ENCODE measurements at places on chromosomes 5 and 9.

GRCh38 chr9:8020186-8020585 is 220.6 kb upstream of the DMAC1 start:
- DNase-seq: no peak

DNA sequence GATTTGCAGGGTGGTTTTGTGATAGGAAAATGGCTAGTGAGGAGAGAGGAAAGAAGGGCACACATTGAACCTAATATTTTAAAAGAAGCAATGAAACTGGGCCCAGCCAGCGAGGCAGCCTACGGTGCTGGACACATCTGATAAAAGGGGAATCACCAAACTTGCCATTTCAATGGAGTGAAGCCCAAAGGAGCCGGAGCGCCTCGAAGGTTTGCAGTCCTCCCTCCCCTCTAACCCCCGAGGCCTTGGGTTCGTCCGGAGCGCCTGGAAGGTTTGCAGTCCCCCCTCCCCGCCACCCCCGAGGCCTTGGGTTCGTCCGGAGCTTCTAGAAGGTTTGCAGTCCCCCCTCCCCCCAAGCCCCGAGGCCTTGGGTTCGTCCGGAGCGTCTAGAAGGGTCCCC is 132.6 kb downstream of the TENT4A start:
- DNase-seq: no peak

DNA sequence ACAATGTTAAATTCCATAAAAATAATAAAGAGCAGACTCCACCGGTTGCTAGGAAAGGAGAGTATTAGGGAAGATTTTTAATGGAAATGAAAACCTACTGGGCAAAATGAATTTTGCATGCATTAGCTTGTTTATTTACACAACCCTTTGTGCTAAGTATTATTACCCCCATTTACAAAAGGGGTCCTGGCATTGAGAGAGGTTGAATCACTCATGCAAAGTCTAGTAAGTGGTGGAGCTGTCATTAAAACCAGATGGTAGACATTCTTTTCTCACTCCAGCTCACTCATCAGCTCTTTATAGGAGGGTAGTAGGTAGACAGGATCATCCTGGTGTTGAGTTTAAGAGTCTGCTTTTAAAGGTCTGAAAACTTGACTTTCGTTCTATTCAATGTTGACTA is 395.1 kb downstream of the PLK2 start:
- DNase-seq: no peak

DNA sequence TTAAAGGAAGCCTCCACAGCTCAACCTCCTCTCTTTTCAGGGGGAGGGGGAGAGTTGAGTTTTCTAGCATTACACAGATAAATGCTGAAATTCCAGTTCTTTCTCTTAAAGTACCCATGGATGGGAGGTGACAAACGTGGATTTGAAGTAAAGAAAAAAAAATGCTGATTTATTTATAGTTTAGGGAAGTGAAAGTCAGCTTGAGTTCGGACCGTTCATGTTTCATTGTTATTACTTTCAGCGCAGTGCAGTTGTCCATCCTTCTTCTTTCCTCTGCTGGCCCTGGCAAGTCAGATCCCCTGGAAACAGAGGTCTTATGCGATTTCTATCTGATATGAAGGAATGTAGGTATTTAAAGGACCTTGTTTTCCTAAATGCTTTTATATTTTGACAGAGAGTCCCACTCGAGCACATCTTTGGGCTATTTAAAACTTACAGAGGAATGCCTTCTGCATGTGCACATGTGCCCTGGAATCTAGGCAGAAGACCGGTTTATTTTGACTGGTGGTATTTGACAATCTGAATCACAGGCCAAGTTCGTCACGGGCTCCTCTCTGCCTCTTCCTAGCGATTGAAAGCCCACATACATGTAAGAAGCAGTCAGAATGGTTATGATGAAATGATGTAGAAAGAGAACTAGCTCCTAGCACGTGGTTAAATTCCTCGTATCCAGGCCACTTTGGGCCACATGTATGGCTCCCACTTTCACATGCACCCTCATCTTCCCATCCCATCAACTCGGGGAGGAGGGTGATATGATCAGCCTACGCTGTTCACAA is 385.2 kb upstream of the KLF4 start:
- no peak for DNase-seq

- DNase-seq: no peak
Measured at GRCh38 chr5:133368916-133369783, 243.2 kb downstream of the FSTL4 start.

DNA sequence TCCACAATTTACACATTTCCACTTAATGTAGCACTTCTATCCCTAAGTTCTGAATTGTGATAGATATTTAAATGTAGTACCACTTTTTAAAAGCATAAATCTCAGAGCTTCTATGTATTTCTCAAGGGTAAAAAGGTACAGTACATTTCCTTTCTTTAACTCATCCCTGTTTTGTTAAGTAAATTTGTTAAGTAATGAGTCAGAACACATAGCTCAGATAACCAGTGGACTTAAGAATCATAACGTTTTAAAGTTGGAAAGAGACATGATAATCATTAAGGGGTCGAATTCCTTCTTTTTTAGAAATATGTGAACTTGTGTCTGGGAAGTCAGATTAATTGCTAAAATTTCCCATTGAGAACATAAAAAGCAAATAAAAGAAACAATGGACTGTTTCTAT is 810.2 kb upstream of the NUDT12 start:
- DNase-seq: no peak

- no peak for DNase-seq
Measured at GRCh38 chr5:66009277-66009676, 82.9 kb downstream of the ERBIN start.

- peak; percentile 68 for DNase-seq
Measured at GRCh38 chr5:157266286-157267007, 524 bp downstream of the CYFIP2 start.

- DNase-seq: no peak
Measured at GRCh38 chr9:81227507-81228245, 461.7 kb downstream of the TLE1 start.

- DNase-seq: no peak
Measured at GRCh38 chr5:76771705-76772405, 47.0 kb upstream of the F2RL1 start.

- no peak for DNase-seq
Measured at GRCh38 chr9:90943341-90943740, 141.7 kb downstream of the SYK start.

DNA sequence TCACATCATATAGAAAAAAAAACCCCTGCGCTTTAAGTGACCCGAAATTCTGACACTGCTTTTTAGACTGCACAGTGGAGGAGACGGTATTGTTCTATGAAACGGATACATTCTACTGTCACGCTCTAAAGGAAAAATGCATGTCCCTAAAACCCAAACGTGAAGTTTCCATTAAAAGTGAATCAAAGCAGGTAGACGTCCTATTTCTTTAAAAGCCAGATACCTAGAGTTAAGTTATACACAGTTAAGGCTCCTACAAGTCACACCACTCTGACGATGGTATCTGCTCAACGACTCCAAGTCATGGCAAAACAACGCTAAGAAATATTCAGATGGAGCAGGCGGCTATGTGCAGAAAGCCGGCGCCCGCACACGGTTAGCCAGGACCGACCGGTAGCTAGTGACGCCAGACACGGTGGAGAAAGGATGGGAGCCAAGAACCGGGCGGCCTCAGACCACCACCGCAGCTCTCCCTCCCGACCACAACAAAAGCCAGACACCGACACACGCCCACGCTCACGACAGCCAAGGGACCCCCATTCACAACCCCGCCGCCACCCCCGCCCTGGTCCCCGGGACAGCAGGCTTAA is 734 bp downstream of the SKP1 start:
- no peak for DNase-seq

DNA sequence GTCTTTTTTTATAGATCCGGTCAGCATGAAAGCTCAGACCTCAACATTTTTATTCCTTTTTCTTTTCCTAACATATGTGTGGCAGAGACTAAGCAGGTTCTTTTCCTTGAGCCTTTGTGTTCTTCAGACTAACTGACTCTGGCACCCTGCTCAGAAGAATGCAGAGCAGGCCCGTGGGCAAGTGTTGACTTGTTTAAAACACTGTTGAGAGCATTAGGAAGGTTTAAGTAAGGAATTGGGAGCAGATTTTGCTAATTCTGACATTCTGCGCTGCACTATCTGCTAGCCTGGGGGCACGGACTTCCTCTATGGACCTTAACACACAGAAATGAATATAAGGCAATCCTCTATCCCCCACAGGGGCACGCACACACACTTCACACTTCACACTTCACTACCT is 182.5 kb upstream of the PIK3R1 start:
- DNase-seq: no peak

DNA sequence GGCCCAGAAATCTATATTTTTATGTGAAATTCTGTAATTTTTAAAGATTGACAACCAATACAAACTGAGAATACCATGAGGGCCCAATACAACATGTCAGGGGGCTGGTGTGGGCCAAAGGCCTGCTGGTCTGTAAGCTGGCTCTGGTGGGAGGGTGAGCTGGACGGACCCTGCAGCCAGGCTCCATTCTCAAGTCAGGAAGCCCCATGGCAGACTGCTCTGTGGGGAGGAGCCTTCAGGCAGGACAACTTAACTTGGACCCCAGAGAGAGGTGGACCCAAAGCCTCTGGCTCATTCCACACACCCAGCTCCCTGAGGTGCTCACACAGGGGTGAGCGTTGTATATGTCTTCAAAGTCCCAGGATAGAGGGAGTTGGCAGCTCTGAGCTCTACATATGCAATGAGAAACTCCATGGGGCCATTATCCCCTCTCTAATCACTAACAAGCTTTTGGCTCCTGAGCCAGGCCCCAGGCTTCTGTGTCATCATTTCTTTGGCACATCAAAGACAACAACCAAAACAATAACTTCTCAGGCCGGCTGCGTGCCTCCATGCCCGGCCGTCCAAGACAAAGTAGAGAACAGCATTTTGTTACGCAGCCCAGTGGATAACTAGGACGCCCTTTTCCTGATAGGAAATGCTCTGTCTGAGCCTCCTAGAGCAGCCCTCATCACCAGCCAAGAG is 6.4 kb downstream of the SEPTIN8 start:
- DNase-seq: no peak

GRCh38 chr9:88932766-88933165 is 58.5 kb upstream of the S1PR3 start:
- DNase-seq: no peak

DNA sequence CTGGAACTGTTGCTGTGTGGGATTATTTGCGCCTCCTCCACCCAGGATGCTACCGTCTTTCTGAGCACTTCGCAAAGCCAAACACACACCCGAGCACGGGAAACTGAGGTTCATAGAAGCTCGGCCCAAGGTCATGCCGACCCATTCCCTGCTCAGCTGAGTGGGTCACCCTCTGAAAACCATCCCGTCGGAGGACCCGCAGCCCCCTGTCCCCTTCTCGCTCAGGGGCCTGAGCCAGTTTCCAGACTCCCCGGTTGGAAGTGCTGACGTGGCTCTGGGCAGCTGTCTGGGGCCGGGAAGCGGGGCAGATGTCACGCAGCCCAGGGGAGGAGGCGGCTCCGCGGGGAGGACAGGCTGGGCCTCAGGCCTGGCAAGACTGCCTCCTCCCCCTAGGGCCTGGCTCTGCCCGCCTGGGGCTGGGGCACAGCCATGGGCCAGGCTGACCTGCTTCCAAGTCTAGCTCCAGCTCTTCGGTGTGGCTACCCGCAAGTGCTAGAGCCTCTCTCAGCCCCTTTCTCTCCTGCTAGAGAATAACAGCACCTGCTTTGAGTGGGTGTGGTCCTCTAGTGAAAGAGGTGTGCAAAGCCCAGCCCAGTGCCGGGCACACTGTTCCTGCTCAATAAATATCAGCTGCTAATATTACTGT is 9.9 kb upstream of the CXXC5 start:
- peak; percentile 96 for DNase-seq

DNA sequence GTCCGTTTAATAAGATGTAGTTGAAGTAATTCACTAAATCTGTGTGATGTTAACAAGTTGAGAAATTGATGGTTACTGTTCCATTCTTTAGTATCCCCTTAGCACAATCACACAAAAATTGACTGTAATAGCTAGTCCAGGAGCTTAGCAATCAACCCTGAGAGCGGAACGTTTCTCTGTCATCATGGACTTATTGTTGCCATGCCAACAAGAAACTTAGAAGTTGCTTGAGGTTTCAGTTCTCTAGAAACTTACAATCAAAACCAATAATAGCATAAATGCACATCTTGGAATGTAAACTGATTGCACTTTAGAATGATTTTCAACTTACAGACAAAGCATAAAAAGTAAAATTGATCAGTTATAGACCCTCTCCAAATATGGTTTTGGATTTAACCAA is 125.4 kb upstream of the ANKH start:
- no peak for DNase-seq

DNA sequence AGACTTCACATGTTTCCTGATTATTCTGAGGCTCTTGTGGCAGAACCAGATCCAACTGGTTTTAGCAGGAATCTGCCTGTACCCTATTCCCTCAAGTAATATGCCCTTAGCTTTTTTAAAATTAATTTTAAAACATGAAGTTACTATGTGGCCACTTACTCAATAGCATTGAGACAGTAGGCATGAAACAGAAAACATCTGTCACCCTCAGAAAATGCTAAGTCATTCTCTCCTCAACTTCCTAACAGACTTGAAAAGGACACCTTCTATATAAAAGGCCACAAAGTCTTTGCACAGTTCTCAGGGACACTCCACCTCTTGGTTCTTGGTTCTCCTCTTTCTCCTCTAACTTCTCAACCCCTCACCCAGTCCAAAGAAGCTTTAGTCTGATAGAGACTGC is 277.8 kb downstream of the RAB3C start:
- no peak for DNase-seq

GRCh38 chr5:122844136-122844909 is 1.1 kb upstream of the SNX24 start:
- DNase-seq: no peak

- DNase-seq: no peak
Measured at GRCh38 chr9:94017939-94018531, 62.9 kb upstream of the BARX1 start.

DNA sequence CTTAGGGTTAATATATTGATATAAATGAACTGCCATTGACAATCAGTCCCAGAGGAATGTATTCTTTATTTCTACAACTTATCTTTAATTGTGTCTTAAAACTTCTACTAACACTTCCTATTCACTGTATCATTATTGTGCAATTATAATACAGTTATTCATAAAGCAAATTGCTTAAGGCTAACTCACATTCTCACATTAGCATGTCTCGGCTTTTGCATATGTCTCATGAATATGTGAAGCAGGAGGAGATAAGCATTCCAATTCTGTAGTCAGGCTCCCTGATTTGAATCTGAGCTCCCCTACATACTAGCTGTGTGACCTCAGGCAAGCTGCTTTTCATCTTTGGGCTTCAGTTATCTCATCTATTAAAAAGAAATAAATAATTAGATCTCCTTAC is 45.4 kb downstream of the PLGRKT start:
- no peak for DNase-seq
